Fibroblast of skin of left quadriceps (primary cell): ENCODE measurements at places on chromosomes 7 and 10.
A peak's percentile ranks its signal among the peaks of the same experiment; 100 is the strongest.

GRCh38 chr7:138849701-138850100 is 51.7 kb upstream of the ATP6V0A4 start:
- DNase-seq = no peak

DNA sequence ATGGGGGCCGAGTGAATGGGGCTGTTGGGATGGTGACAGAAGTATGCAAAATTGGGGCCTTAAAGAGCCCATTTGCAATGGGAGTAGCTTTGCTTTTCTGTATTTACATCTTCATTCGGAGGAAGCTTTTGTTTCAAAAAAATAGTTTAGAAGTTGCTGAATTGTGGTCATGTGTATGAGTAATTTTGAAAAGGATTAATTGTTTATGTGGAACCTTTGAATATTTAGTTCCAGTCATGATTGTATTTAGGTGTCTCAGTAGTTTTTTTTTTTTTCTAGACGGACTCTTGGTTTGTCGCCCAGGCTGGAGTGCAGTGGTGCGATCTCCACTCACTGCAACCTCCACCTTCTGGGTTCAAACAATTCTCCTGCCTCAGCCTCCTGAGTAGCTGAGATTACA is 37.2 kb downstream of the RBM33 start:
- no peak for DNase-seq

DNA sequence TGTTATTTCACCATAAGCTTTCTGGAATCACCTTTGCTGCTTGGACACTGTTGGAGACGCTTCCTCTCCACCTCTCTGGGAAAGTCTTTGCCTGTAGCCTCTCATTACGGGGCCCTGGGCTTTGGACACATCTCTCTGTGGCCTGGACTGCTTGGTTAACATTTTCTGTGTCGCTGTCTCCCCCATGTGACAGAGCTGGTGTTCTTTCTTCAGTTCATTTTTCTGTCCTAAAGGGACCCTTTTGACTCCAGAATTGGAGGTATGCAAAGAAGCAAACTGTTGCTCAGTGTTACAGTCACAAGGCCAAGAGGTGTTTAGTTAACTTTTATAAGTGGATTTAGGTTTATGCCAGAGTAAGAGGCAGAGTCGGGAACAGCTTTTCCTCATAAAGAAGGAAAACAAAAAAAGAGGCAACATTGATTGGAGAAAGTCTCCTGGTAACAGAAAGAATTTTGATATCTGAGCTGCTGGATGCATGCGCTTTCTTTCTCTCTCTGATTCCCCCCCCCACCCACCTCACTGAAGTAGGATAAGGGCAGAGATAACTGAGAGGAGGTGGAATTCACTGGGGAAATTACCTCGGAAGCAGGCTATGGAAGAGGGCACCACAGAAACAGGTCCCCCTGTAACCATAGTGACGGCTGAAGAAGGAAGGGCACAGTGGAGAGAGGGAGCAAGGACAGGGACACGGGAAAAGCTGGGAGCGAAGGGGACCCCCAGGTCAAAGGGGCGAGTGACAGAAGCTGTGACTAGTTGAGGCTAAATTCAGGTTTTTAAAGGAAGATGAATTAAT is 57.8 kb downstream of the LGI1 start:
- DNase-seq = no peak

GRCh38 chr7:37224746-37225145 is 223.9 kb downstream of the ELMO1 start:
- DNase-seq = no peak

DNA sequence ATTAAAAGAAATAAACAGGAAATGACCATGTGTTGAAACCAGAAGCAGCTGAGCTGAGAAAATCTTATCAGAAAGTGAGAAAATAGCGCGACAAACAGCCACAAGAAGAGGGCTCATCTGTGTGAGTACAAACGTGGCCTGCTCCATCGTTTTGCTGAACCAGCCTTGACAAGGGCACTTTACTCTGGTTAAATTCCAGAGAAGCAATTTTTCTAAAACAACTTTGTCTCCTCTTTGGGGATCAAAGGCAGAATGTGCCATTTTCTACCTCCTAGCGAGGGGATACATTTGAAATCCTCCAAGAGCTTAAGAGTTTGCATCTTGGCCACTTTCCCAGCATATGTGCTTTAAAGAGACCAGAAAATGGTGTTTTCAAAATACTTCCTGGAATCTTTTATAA is 51.3 kb upstream of the VIPR2 start:
- DNase-seq = no peak

DNA sequence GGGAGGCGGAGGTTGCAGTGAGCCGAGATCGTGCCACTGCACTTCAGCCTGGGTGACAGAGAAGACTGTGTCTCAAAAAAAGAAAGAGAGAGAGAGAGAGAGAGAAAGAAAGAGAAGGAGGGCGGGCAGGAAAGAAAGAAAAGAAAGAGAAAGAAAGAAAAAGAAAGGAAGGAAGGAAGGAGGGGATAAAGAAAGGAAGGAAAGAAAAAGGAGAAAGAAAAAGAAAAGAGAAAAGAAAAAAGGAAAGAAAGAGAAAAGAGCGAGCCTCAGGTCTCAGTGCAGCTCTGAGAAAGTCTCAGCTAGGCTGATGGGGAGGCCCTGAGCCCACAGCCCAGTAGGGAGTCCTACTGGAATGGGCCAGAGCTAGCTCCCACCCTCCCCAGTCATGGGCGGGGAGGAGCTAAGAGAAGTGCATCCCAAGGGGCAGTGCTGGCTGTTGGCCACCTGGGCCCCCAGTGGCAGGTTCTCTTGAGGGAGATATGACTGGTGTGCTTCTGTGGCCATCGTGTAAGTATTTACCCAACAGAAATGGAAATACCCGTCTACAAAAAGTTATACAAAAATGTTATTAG is 69.3 kb downstream of the ABRAXAS2 start:
- DNase-seq = no peak

DNA sequence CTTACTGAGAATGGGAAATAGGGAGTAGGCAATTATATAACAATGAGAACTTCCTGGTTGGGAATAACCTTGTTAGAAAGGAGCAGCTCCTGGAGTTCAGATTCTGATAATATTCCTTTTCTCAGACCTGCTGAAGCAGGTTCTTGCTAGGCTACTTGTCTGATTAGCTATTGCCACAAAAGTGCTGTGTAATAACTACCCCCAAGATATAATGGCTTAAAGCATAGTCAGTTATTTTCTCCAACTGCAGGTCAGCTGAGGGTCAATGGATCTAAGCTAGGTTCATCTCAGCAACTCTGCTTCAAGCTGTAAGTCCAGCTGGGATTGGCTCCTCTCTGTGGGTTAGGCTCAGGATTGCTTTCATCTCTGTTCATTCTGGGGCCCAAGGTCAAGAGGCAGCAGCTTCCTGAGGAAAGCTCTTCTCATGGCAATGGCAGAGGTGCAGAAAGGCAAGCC is 9.4 kb upstream of the CNOT4 start:
- DNase-seq = no peak

DNA sequence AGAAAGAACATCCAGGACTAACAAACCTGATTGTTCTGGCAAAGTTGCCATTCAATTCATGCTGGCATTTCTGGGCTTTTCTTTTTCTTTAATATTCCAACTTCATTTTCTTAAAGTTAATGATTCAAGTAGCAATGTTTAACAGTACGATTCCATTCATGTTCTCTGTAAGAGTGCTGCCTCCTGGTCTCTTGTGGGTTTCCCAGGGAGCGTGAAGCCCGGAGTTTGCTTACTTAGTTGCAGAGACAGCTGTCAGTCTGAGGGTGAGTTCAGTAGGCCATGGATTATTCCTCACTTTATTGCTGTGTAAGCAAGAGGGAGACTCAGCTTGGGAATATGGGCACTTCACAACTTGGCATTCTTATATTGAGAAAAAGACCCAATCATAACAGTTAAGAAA is 142.2 kb downstream of the TWIST1 start:
- DNase-seq = no peak

GRCh38 chr7:114864278-114864677 is 57.6 kb upstream of the MDFIC start:
- DNase-seq = no peak

GRCh38 chr10:90319188-90319914 is 538.5 kb downstream of the HTR7 start:
- DNase-seq = peak; percentile 65

GRCh38 chr7:11274074-11274473 is 300.4 kb downstream of the PHF14 start:
- DNase-seq = no peak
